MCF 10A (cell line): ENCODE measurements at places on chromosomes 5 and 9. TPM values are rescaled to one million over a fixed set of nuclear protein-coding genes. Genes with fewer than 3 reads are reported as not detected.
A peak's percentile ranks its signal among the peaks of the same experiment; 100 is the strongest.

CDH6 gene
- not detected in 2 replicates for total RNA-seq

DNA sequence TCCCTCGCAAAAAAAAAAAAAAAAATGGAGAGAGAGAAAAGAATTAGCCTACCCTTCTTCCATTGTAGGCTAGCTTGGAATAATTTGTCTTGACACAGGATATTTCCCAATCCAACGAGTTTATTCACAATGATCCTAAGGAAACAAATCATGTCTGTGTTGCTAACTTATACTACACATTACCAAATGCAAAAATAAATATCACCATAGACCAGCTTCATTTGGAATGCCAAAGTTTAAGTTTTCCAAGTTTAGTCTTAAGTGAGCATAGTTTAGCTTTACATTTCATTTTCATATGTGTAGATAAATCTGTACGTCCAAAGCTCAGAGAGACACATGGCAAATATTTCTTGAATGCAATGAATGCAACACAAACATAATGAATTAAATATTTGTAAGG is 1106.2 kb upstream of the DMAC1 start:
- H3K4me1 ChIP-seq = peaks cover 16% of the 10 kb centered on the region
- no peak overlapping the region for H3K4me3 ChIP-seq
- H3K36me3 ChIP-seq = no peaks in the 10 kb centered on the region
- DNase-seq = no peak
- no peaks in the 10 kb centered on the region for H3K27me3 ChIP-seq
- no peak overlapping the region for H3K27ac ChIP-seq

DNA sequence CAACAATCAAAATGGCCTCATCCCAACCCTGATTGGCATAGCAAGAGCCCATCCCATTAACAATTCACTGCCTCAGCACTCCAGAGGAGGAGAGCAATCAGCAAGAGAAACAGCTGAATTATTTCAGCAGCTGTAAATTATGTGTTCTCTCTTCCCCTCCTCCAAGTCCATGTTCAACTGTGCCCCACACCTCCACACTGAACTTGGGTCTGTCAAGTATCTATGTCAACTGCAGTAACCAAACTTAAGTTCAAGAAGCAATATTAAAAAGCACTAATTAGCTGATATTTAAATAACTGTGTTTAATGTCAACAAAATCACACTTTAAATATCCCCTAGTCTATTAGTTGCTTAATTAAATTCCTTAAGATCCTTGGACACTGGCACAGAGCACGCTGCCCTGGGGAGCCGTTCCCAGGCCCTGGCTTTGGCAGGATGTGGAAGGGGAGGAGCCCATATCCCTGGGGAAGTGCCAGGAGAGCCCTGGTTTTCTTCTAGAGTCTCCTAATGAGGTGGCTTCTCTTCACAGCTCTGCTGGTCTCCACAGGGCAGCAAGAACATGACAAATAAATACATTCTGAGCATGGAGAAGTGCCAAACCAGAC is 50.6 kb downstream of the SIL1 start:
- H3K27me3 ChIP-seq = no peaks in the 10 kb centered on the region
- DNase-seq = peak; percentile 94
- H3K4me1 ChIP-seq = peaks cover 33% of the 10 kb centered on the region
- H3K27ac ChIP-seq = no peak overlapping the region
- no peak overlapping the region for H3K4me3 ChIP-seq

- no peaks in the 10 kb centered on the region for H3K36me3 ChIP-seq
- H3K4me3 ChIP-seq = no peak overlapping the region
- peaks cover 8% of the 10 kb centered on the region for H3K4me1 ChIP-seq
- H3K27me3 ChIP-seq = peaks cover 6% of the 10 kb centered on the region
Observed at GRCh38 chr5:171627936-171628632, 157.5 kb upstream of the SMIM23 start.
